Right cardiac atrium (tissue), 5 donors: ENCODE measurements at places on chromosomes 2 and 18.

- DNase-seq = no peak
Observed at GRCh38 chr2:98959810-98960507, 23.9 kb upstream of the CRACDL start.

DNA sequence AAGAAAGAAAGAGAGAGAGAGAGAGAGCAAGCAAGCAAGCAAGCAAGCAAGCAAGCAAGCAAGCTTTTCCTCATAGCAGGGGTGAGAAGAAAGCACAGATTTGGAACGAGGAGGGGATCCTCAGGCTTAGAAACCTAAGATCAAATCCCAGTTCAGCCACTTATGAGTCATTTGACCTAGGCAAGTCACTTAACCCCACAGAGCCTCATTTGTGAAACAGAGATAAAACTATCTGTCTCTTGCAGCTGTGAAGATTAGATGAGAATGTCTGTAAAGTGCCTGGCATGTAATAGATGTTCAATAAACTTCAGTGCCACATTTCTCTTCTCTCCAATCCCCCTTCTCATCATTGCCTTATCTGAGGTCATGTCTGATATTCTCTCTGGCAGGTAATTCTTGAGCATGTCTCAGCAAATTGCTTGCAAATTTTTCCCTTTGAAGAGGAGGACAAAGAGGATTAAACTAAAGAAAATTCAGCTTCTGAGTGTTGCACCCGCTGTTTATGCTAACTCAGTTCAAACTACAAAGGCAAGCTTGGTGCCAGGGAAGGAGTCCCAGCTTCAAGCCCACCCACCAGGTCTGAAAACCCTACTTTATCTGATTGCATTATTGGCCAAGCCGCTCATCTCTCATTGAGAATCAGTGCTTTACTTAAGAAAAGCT lies 20.3 kb downstream of the ALK start:
- no peak for DNase-seq

- no peak for DNase-seq
Observed at GRCh38 chr2:238912228-238912915, 64.5 kb downstream of the TWIST2 start.

DNA sequence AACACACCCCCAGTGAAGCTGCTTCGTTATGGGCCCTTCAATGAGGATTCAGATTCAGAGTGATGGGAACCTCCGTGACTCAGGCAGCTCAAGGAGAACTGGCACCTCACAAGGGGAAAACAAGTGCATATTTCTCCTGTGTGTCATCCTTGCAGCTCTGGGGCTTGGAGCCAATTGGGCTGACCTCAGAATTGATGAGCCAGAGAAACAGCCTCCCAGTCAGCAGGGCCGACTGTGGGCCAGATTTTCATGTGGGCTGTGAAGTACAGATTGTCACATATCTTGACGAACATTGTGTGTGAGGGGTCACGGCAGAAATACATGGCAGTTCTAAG lies 189.6 kb upstream of the SP5 start:
- DNase-seq = peak; percentile 75

DNA sequence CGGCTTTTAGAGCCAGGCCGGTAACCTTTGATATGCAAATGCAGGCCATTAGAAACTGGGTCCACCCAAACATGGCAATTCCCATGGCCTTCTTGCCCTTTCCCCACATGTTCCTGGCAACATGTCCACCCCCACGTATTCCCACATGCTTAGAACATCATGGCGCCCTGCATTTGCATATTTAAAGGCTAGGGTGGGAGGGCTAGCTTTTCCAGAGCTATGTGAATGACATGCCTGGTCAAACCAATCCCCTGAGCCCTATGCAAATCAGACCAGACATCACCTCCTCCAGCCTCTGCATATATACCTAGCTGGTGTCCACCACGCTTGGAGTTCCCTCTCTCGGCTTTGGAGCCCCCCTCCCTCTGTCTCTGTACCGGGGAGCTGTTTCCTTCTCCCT lies 481.9 kb downstream of the CDH2 start:
- DNase-seq = peak; percentile 16

GRCh38 chr18:3384664-3385563 lies 65.1 kb upstream of the TGIF1 start:
- DNase-seq = no peak

DNA sequence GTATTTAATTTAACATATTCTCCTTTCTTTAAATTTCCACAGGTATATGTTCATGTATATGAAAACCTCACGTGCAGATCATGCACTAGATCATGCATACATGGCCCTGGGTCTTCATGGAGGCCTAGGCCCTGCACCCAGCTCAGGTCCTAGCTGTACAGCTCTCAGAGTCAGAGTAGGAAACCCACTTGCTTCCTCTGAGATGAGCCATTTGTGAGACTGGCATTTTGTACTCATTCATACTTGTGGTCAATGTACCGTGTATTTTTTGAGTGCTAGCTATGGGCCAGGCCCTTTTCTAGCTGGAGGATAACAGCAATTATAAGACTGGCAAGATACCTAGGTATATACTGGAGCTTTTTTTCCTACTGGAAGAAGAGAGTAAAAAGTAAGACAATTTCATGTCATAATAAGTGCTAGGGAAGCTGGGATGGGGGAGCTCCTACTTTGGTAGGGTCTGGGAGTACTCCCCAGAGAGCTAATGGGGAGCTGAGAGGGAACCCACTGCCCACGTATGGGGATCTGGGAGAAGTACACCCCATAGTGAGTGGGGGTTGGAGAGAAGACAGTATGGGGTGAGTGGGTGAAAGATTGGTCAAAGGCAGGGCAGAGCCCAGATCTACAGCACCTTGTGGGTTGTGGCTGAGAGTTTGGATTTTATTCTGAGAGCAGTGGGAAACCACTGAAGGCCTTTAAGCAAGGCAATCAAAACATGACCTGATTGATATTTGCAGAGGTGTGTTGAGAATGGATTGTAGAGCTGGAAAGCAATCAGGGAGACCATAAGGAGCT lies 72.0 kb downstream of the POLE4 start:
- no peak for DNase-seq

DNA sequence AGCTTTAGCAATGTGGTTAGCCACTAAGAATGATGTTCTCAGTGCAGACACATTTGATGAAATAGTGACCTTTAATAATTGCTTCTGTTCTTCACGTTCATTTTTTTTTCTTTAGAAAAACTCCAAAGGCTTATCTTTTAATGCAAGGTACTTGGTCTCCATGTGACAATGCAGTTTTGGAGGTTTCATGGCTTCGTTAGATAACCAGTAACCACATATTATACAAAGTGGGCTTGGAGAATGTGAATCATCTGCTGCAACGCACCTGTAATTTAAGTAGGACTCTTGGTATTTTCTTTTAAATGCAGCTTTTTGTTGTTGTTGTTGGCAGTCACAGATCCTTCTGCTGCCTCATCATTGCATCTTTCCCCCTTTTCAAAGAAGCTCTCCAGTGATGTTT lies 1606.3 kb downstream of the SUCLG1 start:
- no peak for DNase-seq

DNA sequence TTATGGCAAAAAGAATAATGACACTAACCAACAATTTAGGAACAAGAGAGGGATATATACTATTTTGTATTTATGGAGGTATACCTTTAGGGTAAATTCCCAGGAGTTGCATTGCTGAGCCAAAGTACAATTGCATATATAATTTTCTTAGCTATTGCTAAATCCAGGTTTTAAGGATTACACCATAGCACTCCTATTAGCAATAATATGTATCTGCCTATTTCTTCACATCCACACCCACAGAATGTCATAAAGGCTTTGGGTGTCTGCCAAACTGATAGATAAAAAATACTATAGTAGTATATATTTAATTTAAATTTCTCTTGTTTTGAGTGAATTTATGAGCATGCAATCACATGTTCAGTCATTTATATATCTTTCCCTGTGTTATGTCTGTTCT lies 11.5 kb upstream of the SERPINB13 start:
- no peak for DNase-seq

DNA sequence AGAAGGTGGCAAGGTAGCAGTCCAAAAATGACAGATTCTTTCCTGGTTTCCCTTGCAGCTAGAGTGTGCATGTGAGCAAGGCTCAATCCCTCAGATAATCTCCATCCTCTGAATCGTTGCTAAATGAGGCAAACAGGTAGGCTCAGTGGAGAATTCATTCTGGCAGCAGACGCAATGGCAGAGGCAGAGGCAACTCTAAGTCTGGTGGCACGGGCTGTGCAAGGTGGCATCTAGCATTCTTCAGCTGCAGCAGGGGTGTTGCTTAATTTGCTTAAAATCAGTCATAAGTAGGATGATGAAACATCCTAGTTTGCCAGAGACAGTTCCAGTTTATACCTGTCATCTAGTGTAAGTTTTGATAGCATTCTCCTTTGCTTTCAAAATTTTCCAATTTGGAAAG lies 391.1 kb upstream of the MEX3C start:
- DNase-seq = no peak

- no peak for DNase-seq
Observed at GRCh38 chr2:204110338-204110741, 173.8 kb downstream of the ICOS start.

DNA sequence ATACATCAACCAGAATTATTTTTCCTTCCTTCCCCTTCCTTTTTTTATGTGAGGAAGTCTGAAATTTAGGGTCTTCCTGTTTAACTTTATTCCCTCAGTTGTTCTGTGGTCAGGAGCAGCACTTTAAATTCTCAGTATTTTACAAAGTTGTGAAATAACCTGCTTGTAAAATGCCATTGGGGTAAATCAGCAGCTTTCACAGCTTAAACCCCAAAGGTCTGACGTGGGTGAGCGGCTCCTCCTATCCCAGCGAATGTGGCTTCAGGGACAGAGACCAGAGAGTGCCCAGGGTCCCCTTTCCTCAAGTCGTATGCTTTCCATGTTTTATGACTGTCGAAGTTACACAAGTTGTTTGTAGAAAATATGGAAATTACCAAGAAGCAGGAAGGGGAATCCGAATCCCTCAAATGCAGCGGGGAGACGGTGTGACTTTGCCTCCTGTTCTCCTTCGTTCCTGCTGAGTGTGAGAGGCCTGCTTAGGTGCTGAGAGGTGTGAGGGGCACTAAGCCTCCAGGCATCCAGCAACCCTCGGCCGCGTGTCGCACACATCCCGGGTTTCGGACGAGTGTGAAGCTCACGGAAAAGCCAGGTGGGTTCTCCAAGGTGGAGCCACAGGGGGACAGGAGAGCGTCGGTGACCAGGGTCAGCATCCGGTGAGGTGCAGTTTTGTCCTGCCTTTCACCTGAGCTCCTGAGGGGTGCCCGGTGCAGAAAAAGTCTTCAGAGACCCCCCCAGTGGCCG lies 10.8 kb upstream of the KCNG2 start:
- no peak for DNase-seq

- DNase-seq = no peak
Observed at GRCh38 chr2:237806334-237806733, 7.8 kb downstream of the RBM44 start.

GRCh38 chr2:239142296-239142695 lies 258.5 kb downstream of the HDAC4 start:
- DNase-seq = no peak

- DNase-seq = no peak
Observed at GRCh38 chr18:66346833-66347588, 256.9 kb downstream of the CDH19 start.

- DNase-seq = no peak
Observed at GRCh38 chr18:54622084-54622483, 31.0 kb downstream of the DYNAP start.

DNA sequence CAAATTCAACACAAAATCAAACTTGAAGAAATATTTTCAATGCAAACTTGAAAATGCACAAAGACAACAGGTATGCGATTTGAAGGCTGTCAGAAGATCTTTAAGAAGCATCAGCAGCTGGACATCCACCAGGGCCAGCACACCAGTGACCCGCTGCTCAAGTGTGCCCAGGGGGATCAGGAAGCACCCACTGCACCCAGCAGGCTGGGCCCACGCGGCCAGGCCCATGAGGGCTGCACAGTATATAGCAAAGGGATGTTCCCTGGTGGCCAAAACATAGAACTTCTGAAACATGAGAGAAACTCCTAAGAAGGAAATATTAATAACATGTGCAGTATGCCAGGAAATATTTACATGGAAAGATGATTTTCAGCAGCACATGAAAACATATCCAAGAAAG lies 25.0 kb downstream of the WDFY1 start:
- DNase-seq = no peak

- DNase-seq = no peak
Observed at GRCh38 chr2:8241317-8241716, 440.5 kb upstream of the ID2 start.

- DNase-seq = no peak
Observed at GRCh38 chr2:8257502-8257901, 424.4 kb upstream of the ID2 start.

GRCh38 chr2:204012072-204012653 lies 75.6 kb downstream of the ICOS start:
- DNase-seq = no peak

- no peak for DNase-seq
Observed at GRCh38 chr2:7588295-7588694, 671.1 kb downstream of the RNF144A start.

DNA sequence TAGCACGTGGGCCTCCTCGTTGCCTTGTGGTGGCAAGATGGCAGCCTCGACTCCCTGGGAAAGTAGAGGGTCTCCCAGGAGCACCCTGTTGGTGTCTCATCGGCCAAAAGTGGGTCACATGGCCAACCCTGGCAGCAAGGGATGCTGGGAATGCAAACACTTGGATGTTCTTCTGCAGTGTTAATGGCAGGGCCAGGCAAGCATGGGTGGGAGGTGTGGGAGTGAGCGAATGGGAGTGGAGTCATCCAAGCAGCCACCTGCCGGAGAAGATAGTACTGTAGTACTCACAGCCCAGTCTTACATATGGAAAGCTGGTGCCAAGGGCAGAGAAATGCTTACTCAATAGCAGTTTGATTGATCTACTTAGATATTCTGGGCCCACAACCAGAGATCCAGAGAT lies 122.2 kb downstream of the INHBB start:
- DNase-seq = no peak

DNA sequence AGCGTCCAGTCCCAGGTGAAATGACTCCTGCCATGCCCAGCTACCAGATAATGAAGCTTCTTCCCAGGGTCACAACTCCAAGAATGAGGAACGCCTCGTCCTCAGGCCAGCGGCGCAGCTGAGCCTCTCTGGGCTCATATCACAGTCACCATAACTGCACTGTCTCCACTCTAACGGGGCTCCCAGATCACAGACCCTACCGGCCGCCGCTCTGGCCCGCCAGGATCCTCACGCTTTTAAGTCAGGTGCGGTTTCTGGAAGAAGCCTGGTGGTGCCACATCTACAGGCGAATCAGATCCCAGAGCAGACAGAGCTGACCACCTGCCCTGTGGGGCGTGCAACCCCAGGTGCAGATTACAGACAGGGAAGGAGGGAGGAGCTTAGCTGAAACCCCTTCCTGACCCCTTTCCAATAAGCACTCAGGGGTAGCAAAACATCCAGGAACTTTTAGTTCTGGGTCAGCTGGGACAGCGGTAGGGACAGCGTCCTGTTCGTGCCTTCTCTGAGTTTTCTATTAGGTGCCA lies 3.7 kb upstream of the ACKR3 start:
- DNase-seq = no peak
